Globus pallidus (tissue), 1 donor: ENCODE measurements at places on chromosomes 4 and X.

DNA sequence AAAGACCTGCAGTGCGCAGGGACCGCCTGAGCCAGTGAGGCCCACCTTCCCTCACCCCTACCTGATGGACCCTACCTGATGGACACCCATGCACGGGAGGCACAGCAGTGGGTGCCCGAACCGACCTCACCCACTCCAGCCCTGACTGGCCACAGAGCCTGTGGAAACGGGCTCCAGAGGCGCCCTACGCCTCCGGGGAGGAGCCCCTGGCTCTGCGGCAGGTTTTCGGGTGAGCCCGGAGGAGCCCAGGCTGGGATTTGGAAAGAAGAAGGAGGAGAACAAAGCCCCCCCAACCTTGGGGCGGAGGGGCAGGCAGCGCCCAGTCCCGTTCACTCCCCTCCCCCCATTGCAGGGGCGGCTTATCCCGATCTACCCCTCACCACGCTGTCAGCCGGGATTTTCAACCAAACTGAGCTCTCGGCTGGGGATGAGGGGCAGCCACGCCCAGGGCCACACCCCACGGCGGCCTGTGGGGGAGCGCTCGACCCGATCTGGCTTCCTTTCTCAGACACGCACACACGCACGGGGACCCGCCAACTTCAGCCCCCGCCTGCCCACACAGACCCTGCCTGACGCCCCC lies 675 bp downstream of the L1CAM start:
- DNase-seq = no peak

- DNase-seq = no peak
Measured at GRCh38 chr4:36111172-36111571, 133.1 kb downstream of the ARAP2 start.

DNA sequence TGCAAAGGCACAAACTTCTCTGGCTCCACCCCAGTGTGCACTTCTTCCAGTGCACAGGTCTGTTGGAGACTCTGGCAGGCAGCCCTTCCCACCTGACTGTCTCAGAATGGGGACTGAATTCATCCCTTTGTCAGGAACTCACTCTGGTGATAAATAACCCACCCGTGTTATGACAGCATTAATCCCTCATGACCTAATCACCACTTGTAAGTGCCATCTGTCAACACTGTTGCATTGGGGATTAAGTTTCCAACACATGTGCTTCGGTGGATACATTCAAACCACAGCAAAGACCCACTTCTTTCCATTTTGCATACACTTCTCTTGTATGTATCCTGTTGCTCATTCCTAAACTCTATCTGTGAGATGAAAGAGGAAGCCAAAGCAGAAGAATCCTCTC lies 1002.9 kb upstream of the IGFBP7 start:
- DNase-seq = no peak

DNA sequence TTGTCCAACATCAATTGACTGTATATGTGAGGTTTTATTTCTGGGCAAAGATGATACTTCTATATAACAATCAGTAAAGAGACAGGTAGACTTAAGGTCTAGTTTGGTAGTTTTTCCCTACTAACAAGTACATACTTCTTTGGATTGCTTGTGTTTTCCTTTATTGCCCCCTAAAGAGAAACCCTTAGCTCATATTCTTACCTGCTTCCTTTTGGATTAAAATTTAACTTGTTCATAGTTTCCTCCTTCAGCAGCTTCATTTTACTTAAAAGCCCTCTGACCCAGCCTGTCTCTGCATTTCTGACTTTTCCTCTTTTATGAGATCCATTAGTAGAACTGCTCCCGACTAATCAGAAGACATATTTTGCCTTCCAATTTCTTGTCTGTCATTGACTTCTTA lies 75.7 kb upstream of the GPC4 start:
- DNase-seq = no peak

DNA sequence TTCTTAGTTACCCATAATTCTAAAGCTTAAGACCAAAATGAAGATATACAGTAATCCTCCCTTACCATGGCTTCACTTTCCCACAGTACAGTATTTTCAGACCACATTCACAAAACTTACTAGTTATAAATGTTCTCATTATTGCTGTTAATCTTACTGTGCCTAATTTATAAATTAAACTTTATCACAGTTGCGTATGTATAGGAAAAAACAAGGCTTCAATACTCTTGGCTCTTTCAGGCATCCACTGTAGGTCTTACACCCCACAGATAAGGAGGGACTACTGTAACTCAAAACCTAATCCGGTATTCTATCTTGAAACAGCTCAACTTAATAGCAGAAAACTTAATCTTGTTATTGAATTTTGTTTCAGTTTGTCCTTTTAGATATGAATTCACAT lies 3.6 kb downstream of the HMGB2 start:
- no peak for DNase-seq

DNA sequence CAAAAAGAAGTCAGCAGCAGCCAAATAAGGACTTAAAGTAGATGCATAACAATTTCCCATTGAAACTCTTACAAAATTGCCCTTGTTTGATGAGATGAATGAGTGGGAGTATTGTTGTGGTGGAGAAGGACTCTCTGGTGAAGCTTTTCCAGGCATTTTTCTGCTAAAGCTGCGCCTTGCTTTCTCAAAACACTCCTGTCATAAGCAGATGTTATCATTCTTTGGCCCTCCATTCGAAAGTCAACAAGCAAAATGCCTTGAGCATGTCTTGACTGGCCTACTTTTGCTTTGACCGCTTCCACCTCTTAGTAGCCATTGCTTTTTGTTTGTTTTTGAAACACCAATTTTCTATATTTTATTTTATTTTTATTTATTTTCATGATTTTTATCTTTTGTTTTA lies 340.9 kb upstream of the FGF13 start:
- DNase-seq = no peak

GRCh38 chrX:35101901-35102300 lies 159.3 kb downstream of the FAM47B start:
- DNase-seq = no peak

- no peak for DNase-seq
Measured at GRCh38 chr4:156328882-156329281, 375.2 kb upstream of the CTSO start.

- DNase-seq = no peak
Measured at GRCh38 chr4:186137196-186137794, 32.8 kb downstream of the FAM149A start.

DNA sequence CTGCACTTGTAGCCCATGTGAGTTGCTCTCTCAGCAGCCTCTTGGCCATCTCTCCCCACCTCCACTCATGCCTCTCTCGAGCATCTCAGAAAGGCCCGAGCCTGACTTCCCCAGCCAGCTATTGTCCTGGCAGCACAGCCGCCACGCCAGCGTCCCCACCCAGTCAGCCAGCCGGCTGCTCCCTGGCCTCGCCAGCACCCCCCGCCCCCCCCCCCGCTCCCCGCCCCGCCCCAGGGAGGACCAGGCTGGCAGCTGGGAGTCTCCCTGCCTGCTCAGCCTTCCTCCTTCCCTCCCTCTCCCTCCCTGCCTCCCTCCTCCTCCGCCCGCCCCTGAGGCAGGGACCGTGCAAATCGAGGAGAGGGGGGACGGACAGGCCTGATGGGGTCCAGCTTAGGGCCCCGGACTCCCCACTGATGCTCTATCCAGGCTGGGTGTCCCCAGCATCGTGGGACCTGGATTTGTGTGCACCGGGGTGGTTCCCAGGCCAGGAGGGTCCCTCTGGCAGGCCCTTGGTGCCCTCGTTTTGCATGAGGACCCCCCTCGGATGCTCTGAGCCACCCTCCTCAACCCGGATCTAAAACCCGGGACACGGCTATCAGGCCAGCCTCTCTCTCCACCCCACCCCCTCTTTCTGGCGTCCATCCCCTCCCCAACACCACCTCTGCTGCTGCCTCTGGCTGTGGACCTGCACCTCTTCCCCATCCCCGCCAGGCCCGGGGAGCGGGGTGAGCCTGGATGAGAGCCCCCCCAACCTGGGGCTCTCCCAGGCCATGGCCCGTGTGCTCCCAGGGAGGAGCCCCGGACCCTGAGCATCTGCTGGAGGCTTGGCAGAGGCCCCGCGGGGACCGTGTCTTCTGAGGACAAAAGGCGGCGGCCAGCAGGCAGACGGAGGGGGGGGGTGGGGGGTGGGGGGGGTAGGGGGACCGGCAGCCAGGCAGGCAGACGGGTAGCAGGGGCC lies at the start of gene GPR173:
Gene GPR173, plus strand, starts transcription at position 621 of the 958 bp plus-strand sequence. CDS start 27,833 bp downstream, outside the sequence.
- peak; percentile 79 for DNase-seq

GRCh38 chr4:8843597-8843996 lies 28.0 kb downstream of the HMX1 start:
- no peak for DNase-seq

- no peak for DNase-seq
Measured at GRCh38 chr4:46503739-46504138, 113.8 kb upstream of the GABRA2 start.

GRCh38 chr4:171981185-171981584 lies 168.0 kb downstream of the GALNTL6 start:
- DNase-seq = no peak

DNA sequence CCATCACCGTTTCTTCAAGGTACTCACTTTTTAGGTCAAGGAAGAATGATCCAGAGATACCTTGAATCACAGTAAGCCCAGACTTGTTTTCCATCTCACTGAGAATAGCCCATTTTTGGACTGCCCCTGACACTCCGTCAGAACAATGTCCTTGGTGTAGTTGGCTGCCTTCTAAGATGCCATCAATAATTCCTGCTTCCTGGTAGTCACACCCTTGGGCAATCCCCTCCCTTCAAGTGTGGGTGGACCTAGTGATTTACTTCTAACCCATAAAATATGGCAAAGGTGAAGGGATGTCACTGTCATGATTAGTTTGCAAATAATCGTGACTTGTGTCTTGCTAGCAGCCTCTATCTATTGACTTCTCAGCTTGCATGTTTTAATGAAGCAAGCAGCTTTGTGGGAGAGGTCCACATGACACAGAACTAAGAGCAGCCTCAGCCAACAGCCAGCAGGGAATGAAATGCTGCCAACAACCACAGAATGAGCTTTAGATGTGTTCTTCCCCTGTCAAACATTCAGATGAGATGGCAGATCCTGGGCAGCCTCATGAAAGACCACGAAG lies 20.0 kb upstream of the KLHL34 start:
- DNase-seq = no peak

DNA sequence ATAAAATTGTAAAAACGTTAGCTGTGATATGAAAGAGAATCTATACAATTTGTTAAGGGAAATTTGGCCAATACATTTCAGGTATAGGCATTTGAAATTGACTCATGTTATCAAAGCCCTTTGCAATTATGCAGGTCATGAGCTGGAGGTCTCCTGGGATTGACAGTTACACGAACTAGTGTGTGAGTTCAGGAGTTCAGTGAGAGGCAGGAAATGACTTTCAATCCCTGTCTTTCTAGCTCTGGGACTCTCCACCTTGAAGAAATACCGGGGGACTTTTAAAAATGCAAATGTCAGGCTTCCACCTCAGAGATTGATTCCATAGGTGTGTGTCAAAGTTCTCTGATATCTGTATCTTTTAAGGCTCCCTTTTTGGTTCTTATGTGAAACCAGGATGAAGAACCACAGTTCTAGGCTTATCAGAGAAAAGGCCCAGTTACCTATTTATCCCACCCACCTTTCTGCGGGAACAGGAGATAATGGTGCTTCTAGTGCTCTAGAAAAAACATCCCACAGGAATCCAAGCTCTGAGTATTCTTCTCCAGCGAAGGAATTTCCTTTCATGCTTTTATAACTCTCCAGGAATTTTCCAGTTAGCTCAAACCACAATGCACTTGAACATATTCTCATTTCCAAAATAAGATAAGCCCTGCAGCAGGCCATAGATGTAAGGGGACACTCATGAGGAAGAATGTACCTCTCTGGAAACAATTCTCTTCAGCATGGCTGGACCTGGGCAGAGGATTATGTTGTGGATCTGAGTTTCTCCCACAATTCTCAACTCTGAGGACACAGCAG lies 501.0 kb downstream of the IDS start:
- no peak for DNase-seq

- no peak for DNase-seq
Measured at GRCh38 chr4:148787831-148788477, 345.7 kb upstream of the NR3C2 start.

GRCh38 chrX:53005327-53005726 lies 43.3 kb upstream of the GPR173 start:
- DNase-seq = no peak

DNA sequence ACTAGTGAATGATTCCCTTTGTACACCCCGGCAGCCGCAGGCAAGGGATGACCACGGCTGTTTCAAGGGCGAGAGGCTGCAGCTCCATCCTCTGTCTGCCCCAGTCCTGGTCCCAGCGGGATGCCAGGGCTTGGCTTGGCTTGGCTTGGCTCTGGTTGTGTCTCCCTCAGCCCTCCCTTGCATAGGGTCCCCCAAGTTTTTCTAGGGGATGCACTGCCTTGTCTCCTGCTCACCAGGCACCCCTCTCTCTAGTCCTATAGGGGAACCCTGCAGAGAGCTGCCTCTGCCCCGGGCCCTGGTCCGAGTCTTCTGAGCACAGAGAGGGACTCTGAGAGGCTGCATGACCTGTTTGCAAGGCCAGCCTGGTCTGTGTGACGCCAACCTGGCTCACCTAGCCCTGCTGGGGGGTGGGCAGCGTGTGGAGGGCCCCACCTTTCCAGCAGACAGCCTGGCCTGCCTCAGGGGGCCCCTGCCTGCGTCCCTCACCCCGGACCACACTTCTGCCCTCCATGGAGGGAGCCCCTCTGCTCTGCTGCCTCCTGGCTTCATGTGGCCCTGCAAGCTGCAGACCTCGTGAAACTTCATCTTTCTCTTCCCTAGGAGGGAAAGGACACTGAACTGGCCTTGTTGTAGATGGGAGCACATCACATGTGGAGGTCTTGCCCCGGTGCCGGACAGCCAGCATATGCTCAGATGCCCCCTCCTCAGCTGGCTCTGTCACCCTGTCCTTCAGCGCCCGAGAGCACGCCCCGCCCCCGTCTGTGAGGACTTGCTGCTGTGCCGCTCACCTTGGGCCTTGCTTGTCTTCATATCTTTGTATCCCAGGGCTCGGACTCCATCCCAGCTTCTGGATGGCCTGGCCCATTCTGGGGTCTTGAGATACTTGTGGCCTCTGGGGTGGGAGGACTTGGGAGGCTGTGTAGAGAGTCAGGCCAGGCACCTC lies 16.4 kb downstream of the SORCS2 start:
- DNase-seq = no peak

DNA sequence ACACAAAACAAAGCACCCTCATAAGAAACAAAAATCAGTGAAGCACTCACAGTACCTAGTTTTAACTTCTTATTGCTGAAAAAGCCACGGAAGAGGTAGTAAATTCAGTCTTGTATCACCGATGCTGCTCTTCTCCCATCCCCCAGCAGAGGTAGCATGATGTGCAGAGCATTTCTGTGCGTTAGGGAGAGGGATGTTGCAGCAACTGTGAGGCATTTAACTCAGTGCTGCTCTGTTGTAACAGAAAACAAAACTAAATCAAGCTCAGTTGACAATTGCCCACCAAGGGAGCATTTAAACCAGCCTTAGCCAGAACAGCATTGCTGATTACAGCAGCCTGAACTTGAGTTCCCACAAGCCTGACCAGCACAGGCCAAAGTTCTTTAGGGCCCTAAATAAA lies 1279.7 kb upstream of the ADGRL3 start:
- DNase-seq = peak; percentile 42

DNA sequence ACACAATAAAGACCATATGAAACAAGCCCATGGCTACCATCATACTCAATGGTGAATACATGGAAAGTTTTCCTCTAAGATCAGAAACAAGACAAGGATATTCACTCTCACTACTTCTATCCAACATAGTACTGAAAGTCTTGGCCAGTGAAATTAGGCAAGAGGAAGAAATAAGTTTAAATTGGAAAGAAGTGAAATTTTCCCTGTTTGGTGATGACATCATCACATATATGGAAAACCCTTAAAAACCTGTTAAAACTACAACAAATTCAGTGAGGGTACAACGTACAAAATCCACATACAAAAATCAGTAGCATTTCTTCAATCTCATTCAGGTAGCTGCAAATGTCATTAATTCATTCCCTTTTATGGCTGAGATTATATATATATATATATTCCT lies 164.0 kb upstream of the IRS4 start:
- DNase-seq = no peak
